ENCODE measurements at places on chromosomes 2 and 18.
A peak's percentile ranks its signal among the peaks of the same experiment; 100 is the strongest.

DNA sequence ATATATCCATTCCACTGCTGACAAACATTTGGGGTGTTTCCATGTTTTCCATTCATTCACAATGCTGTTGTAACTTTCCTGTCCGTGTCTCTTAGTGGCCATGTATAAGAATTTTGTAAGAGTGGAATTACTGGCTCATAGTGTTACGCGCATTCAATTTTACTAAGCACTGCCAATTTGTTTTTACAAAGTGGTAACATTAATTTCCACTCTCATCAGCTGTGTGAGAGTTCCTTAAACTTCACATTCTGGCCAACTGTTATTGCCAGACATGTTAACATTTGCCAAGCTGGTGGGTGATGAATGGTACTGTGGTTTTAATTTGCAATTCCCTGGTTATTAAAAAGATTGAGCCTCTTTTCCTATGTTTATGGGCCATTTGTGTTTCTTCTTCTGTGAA, 134.2 kb downstream of the DTNB start:
- no peak for DNase-seq

DNA sequence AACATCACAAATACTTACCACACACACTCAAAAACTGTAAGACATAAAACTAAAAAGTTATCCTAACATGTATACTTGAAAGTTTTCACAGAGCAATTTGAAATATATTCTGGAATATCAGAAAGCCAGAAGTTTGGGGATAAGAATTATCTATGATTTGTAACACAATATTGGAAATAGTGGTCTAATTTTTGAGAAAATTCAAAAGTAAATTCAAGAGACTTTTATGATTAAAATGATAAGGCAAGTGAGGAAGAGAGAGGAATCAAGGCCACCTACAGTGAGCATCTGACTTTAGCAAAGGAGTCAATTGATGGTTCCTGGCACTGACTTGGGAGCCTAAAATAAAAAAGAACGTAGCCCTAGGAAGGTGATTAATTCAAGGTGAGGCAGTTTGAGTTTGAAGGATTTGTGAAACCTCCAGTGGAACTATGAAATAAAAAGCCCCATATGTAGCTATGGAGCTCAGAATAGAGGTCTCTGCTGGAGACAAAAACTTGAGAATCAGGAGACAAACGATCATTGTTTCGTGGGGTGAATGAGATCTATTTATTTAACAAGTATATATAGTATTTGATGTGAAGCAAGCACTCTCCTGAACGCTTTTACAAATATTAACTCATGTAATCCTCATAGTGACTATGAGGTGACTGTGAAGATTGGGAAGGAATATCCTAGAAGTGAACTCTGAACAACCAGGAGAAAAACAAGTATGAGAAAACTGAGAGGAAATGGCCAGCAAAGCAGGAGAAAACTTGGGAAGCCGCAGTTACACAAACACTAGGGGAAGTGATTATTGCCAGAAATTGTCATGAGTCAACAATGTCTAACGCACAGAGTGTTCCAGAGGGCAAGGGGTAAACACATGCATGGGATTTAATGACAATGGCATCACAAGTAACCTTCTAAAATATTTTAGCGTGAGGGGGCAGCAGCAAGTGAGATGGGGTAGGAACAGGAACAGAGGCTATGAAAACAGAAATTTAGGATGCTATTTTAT, 12.8 kb downstream of the TFPI start:
- DNase-seq, result no peak

DNA sequence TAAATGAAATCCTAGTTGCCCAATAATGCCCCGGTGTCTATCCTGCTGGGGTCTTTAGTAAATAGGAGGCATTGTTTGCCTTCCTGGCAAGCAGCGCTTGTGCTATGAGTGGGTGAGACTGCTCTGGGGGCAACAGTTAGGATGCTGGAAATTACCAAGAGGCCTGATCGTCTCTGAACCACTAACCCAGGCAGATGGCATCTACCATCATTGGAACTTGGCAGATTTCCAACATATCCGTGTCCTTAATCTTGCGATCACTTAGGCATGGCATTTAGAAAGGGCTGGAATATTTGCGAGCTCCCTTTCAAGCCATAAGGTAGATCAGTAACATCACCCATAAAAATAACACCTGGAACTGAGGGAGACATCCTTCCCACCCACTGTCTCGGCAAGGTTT, 18.8 kb upstream of the SH3RF3 start:
- DNase-seq, result no peak

DNA sequence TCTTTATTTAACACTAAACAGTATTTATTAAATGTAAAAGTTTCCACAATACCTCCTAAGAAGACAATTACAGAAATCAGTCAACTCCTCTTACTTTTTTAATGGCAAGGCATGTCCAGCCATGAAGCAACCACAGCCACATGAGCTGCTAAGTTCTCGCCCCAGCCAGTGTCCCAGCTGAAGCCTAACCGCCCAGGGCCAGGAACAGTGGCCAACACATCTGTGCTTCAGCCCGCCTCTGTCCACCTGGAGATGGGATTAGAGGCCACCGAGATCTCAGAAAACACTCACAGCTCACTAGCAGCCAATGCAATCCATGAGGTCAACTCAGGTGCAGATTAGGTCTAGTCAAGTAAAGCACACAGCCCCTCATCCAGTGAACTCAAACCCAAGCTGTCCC, 40.2 kb downstream of the PID1 start:
- DNase-seq, result no peak

DNA sequence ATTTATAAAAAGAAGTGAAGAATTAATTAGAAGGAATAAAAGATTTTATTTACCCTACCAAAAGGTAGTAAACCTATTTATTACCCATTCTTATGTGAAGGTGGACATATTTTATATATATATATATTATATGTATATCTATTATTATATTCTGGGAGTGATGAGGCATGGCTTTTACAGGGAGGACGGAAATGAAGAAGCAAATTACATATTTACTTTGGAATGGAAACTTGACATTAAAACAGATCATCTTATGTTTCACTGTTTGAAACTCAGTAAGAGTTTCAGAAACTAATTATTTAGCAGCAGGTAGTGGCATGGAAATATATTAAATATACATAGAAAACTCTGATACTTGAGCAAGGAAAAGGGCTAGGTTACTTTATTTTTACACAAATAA, 143.4 kb downstream of the LCLAT1 start:
- DNase-seq, result no peak

DNA sequence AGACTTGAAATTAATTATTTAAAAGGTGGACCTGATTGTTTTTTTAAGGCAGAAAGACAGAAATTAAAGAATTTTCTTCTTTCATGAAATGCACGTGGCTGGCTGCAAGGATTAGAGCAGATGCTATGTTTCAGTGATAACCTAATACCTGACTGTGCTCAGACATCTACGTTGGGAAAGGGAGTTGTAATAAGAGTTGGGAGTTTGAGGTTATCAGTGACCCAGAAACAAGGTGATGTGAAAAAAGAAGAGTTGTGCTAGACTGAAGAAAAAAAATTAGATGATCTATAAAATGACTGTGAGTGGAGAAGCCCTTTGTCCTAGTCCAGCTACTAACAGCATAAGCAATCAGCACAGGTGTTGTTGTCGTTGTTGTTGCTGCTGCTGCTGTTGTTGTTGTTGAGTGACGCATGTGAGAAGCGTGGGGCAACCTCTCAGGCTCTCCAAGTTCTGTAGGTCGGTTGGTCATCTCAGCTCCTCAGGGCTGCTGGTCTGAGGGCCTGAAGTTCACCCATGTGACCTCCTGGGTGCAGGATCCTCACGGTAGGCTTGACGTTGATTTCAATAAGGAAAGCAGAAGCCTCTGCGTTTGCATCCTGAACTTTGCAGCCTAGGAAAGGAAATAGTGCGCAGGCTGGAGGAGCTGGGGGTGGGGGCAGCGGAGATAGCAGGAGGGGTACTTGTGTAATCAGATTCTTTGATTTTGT, 7.6 kb downstream of the POU3F3 start:
- peak; percentile 71 for DNase-seq

DNA sequence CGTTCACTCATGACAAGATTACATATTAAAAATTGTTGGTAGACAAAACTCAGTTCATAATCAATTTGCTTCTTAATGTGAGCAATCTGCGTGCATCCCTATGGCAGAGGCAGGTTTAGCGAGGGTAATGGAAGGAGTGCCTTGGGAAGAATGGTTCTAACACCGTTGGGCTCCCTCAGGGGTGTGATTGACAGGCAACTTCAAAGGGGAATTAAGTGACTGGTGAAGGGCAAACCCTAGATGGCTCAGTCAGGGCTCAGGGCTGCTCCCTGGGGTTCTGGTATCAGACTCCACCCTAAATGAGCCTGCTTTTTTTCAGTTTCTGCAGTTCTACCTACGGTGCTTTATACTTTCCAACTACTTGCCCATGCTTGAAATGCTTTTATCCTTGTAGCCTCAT, 419.5 kb upstream of the CELF4 start:
- no peak for DNase-seq

DNA sequence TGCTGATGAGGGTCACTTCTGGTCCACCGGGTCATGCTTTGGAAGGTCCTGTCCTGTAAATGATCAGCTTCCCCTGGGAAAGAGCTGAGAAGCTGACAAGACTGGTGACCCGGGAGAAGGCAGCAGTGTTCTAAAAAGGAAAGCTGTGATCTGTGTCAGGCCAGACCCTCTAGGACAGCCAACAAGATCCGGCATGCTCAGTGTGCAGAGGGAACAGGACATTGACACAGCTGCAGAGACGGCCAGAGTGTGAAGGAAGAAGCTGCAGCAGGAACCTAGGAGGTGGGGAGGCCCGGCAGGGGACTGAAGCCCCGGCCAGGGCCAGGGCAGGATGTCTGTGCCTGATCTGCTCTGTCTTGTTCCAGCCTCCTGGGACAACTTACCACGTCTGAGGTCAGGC, 372.7 kb upstream of the ID2 start:
- no peak for DNase-seq

DNA sequence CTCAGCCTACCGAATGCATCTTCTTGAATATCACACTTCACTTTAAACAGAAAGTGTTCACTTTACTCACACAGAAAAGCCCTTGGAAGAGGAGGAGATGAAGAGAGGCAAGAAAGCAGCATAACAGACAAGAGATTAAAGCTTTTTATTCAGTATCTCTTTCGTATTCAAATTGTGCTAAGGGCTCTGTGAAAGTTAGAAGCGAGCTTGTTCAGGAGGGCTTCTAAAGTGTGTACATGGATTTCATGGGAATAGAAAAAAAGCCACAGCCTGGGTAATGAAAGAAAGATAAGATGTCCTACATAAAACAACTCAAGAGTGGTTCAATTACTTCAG, 531.9 kb downstream of the TMEM182 start:
- no peak for DNase-seq

- DNase-seq, result no peak
These were observed 59.6 kb downstream of the FASTKD2 start for GRCh38 chr2:206824993-206825392.

DNA sequence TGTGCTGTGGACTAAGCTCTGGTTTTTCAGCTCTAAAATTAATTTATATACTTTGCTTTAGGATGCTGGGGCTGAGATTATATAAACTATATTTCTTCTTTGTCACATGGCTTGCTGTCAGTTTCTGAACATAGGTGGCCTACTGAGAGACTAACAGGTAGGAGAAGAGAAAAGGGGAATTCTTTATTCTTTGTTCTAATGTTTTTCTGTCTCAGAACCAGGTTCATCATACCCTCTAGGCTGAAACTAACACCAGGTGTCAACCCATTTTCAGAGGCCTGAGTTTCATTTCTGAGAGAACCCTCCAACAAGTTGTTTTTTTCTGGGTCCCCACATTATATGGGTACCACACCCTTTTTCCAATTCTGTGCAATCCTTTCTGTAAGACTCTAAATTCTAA, 843.6 kb downstream of the TRIB2 start:
- DNase-seq, result no peak

DNA sequence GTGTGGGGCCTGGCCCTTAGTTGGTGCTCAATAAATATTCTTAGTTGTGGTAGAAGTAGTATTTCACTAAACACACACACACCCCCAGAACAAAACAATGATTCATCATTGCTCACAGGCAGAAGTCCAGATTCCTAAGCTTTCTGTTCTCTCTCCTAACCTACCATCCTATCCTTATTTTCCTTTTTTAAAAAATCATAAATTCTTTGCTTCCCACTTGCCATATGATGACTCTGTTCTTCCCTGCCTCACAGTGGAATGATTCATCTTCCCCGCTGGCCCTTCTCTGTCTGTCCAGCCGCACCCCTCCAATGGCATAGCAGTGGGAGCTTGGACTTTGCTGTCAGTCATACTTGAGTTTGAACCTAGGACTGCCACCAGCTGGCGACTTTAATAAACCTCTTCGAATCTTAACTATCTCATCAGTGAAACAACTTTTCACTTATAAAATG, 5.2 kb downstream of the EML6 start:
- no peak for DNase-seq

GRCh38 chr2:33104052-33104623, 157.4 kb downstream of the LTBP1 start:
- DNase-seq, result no peak

- DNase-seq, result no peak
These were observed 16.1 kb upstream of the CREB1 start for GRCh38 chr2:207513551-207514257.

GRCh38 chr2:236177967-236178889, 10.0 kb upstream of the GBX2 start:
- no peak for DNase-seq

- peak; percentile 20 for DNase-seq
These were observed 74.7 kb upstream of the ETAA1 start for GRCh38 chr2:67322353-67323001.

DNA sequence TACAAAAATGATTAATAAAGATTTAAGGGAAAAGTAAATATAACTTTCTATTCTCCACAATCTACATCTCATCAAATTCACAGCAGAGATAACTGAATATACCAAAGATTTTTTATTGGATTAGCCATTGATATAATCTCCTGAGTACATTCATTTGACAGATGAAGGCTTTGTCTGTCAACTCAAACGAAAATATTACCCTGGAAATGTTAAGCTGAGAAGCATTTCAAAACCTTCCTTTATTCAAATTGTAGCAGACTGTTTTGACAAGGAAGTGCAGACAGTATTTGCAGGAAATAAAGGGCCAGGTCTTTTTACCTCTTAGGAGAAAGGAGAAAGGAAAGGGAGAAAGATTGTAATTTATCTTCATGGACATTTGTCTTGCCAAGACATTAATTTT, 473.5 kb downstream of the TMEM182 start:
- DNase-seq, result no peak

- no peak for DNase-seq
These were observed 28.5 kb downstream of the HPCAL1 start for GRCh38 chr2:10331027-10331701.

- DNase-seq, result no peak
These were observed 43.5 kb downstream of the RRM2 start for GRCh38 chr2:10165861-10166675.

DNA sequence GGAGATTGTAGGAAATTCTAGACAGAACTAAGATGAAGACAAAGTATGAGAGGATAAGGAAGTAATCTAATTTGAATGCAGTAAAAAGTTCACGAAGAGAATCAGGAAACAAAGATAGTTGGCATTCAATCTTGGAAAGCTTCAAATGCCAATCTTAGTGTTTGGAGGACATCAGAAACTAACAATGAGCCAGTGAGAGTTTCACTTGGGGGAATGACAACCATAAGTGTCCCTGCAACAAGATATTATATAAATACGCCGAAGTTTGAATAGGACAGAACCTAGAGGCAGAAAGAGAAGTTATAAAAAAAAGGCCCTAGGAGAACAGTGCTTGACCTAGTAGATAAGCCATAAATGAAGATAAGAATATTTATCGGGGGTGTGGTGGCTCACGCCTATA, 11.1 kb downstream of the SNRPG start:
- DNase-seq, result no peak

All from globus pallidus (tissue), 1 donor.